Tibial artery (tissue), 4 donors: ENCODE measurements at places on chromosomes 11 and 22.

DNA sequence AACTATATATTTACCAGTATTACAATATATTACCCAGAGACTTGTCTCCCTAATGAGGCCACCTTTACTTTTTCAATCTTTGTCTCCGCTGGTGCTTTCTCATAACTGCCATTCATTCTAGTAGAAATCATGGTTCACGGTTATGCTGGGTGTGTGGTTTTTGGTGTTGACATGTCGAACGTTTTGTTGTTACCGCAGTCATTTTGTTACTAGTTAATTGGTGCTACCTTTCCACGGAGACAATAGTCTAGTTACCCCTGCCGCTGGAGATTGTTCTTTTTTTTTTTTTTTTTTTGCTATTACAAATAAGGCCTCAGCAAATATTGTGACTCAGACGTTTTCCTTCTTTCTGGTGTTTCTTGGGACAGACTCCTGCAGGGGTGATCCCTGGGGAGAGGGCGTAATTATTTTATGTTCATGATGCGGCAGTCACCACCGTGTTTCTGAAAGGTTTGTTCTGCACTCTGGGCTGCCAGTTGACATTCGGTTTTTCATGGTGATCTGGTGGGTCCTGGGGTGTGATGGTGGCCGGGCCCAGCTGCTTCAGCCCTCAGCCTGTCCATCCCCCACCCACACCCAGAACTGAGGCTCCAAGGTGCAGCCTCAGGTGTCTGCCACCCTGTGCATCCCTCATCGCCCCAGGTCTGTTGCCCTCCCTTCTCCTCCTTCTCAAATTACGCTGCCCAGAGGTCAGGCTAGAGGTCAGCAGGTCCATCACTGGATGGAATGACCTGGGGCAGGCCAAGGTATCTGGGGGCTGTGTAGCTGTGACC is 28.6 kb downstream of the LRP5 start:
- DNase-seq = no peak

- no peak for DNase-seq
These were observed 54.6 kb downstream of the MCHR1 start for GRCh38 chr22:40733919-40734318.

DNA sequence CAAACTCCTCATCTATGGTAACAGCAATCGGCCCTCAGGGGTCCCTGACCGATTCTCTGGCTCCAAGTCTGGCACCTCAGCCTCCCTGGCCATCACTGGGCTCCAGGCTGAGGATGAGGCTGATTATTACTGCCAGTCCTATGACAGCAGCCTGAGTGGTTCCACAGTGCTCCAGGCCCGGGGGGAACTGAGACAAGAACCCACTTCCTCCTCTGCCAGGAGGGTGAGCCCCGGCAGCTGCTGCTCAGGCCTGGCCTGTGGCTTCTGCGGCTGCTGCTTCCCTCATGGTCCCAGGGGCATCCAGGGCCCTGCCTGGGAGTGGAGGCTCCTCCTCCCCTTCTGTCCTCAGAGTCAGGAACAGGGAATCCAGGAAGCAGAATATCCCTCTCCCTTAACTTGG is 98.4 kb downstream of the ZNF280B start:
- DNase-seq = no peak

GRCh38 chr11:67581469-67581868 is 2.1 kb upstream of the GSTP1 start:
- DNase-seq = no peak
